ENCODE measurements at places on chromosomes 11 and 22.

DNA sequence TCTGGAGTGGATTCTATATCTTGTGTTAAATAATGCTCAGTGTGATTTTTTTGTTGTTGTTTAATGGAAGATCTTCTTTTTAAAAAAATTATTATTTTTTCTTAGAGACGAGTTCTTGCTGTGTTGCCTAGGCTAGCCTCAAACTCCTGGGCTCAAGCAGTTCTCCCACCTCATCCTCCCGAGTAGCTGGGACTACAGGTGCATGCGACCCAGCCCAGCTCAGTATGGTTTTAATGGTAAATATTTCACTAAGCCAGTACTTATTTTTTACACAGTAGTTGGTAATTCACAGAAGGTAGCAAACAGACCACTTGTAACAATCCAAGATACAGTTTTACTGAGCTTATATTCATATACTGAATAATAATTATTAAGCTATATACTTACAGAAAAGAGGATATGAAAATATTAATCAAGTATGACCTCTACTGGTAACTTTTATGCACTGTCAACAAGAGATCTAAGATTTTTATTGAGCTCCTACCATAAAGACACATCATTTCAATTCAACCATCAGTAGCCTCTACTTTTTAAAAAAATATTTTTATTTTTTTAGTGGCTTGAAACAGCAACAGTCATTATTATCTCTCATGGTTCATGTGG is 6.1 kb upstream of the CD59 start:
- H3K36me3 ChIP-seq = peaks cover 46% of the 10 kb centered on the region
- H3K27ac ChIP-seq = no peak overlapping the region
- no peak overlapping the region for H3K4me3 ChIP-seq
- peak; percentile 29 for DNase-seq
- H3K27me3 ChIP-seq = no peaks in the 10 kb centered on the region

DNA sequence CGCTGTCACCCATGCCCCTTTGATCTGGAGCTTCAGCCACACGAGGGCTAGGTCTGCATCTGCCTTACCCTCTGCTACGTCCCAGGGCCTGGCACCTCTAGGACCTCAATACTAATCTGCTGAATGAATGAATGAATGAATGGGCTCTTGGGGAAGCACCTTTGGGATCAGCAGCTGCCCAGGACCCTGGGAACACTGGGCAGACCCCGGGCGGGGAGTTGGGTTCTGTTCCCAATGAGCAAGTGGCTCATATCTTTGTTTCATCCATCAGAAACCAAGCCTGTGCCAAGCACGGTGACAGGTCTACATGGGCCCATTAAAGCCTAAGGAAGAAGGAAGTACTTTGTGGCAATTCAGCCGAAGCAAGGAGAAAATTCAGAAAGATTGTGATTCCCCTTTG is 41.5 kb upstream of the SHISAL1 start:
- H3K4me3 ChIP-seq = no peak overlapping the region
- H3K27me3 ChIP-seq = peaks cover 24% of the 10 kb centered on the region
- H3K27ac ChIP-seq = no peak overlapping the region
- H3K36me3 ChIP-seq = no peaks in the 10 kb centered on the region

DNA sequence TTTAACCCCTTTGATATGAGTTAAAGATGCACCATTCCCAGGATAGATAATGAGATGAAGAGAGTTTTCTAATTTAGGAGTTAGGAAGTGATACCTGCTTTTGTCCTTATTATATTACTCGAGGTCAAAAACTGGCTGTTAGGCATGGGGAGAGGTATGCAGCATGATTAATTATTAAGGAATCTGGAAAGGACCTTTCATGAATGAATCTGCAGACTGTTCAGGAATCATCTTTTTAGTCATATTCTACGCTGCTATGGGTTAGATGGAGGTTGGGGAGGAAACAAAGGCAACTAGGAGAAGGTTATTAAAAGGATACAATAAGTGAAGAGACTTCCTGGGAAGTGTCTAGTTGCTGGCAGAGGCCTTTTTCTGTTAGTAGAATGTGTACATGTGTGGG is 492.4 kb upstream of the CCDC90B start:
- H3K27me3 ChIP-seq = no peaks in the 10 kb centered on the region
- H3K36me3 ChIP-seq = no peaks in the 10 kb centered on the region
- no peak overlapping the region for H3K4me3 ChIP-seq
- no peak overlapping the region for H3K27ac ChIP-seq

GRCh38 chr11:126113515-126113957 is 50.9 kb upstream of the CDON start:
- no peaks in the 10 kb centered on the region for H3K36me3 ChIP-seq
- no peak overlapping the region for H3K4me3 ChIP-seq
- DNase-seq = no peak
- H3K27ac ChIP-seq = no peak overlapping the region
- no peaks in the 10 kb centered on the region for H3K27me3 ChIP-seq
- no peaks in the 10 kb centered on the region for H3K4me1 ChIP-seq

DNA sequence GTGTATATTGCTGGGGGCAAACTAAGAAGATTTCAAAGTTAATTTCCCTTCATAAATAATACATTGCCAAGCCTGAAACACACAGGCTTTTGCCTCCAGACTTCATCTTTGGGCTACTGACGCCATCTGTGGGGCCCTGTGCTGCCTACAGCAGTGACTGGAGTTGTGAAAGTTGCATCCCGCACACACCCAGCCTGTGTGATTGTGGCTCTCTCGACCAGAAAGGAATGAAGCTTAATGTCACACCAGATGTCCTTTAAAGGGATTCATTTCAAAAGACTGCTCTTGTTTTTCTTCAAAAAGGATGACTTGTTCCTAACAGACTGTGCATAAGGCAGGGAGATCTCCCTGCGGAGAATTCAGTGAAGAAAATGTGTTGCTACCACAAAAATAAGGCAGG is 210.5 kb downstream of the FAM181B start:
- H3K4me1 ChIP-seq = no peaks in the 10 kb centered on the region
- no peak overlapping the region for H3K4me3 ChIP-seq
- DNase-seq = no peak
